HuH-7 (cell line): ENCODE measurements at places on chromosomes 1 and 21.

GRCh38 chr1:48103495-48103894, 106.3 kb upstream of the TRABD2B start:
- DNase-seq, result no peak

GRCh38 chr1:191882870-191883269, 275.4 kb upstream of the RGS18 start:
- DNase-seq, result no peak

DNA sequence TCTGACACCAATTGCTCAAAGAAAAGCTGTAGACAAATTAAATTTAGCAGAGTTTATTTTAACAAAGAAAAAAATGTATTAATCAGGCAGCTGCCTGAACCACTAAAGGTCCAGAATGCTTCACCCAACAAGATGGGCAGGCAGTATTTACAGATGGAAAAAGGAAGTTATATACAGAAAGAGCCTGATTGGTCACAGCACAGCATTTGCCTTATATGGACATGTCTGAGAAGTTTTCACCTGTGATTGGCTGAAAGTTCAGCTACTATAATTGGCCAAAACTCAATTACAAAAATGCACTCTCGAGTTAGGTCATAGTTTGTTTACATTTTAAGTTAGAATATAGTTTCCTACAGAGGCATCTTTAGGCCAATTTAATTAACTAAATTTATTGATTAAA, 15.1 kb upstream of the FMO1 start:
- DNase-seq, result no peak

GRCh38 chr1:112444269-112444668, 48.3 kb downstream of the CTTNBP2NL start:
- no peak for DNase-seq

GRCh38 chr1:47936916-47937551, 60.2 kb downstream of the TRABD2B start:
- no peak for DNase-seq

DNA sequence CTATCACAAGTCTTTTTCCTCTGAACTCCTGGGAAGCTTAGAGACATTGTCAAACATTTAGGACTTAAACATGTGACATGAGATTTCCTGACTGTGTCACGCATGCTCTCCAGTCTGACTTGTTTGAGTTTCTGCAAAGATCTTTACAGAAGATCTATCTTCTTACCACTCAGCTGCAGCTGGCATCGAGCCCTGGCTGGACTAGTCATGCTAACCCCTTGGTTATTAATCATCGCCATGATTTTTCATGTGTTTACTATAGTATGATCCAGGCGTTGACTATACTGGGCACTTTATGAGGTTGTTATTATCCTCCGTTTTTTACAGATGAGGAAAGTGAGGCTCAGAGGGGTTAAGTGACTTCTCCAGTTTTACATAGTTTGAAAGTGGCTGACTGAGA, 18.1 kb upstream of the IRF2BP2 start:
- DNase-seq, result no peak

GRCh38 chr1:12141163-12141850, 25.5 kb upstream of the TNFRSF1B start:
- no peak for DNase-seq
